ENCODE measurements at places on chromosomes 3 and 15. TPM values are rescaled to one million over a fixed set of nuclear protein-coding genes. Genes with fewer than 3 reads are reported as not detected.

The SPINK8 gene
- not detected for total RNA-seq

- H3K27me3 ChIP-seq, result no peaks in the 10 kb centered on the region
- no peaks in the 10 kb centered on the region for H3K4me1 ChIP-seq
- no peak overlapping the region for H3K27ac ChIP-seq
- H3K36me3 ChIP-seq, result no peaks in the 10 kb centered on the region
- no peak for DNase-seq
Measured at GRCh38 chr15:75749820-75750219, 37.2 kb upstream of the CSPG4 start.

GRCh38 chr3:149414557-149415231 is 37.2 kb upstream of the TM4SF1 start:
- H3K27me3 ChIP-seq, result no peaks in the 10 kb centered on the region
- H3K4me1 ChIP-seq, result no peaks in the 10 kb centered on the region
- no peak for DNase-seq
- no peak overlapping the region for H3K4me3 ChIP-seq

The PSMD2 gene
- 788 TPM for total RNA-seq

The GRIP2 gene
- total RNA-seq, result not detected
